ENCODE measurements at places on chromosomes 7 and 10.

- peaks cover 23% of the 10 kb centered on the region for H3K4me1 ChIP-seq
- H3K27ac ChIP-seq: no peak overlapping the region
- H3K36me3 ChIP-seq: no peaks in the 10 kb centered on the region
- peaks cover 89% of the 10 kb centered on the region for H3K27me3 ChIP-seq
Measured at GRCh38 chr10:101292194-101293006, 61.6 kb upstream of the BTRC start.

GRCh38 chr7:45359776-45360175 lies 202.2 kb downstream of the RAMP3 start:
- no peaks in the 10 kb centered on the region for H3K27me3 ChIP-seq
- no peaks in the 10 kb centered on the region for H3K36me3 ChIP-seq
- no peak for DNase-seq
- H3K4me3 ChIP-seq: no peak overlapping the region
- H3K27ac ChIP-seq: no peak overlapping the region

GRCh38 chr10:96556003-96556402 lies 30.8 kb downstream of the TM9SF3 start:
- peaks cover 10% of the 10 kb centered on the region for H3K4me1 ChIP-seq
- no peak overlapping the region for H3K4me3 ChIP-seq
- no peaks in the 10 kb centered on the region for H3K27me3 ChIP-seq
- no peak overlapping the region for H3K27ac ChIP-seq

DNA sequence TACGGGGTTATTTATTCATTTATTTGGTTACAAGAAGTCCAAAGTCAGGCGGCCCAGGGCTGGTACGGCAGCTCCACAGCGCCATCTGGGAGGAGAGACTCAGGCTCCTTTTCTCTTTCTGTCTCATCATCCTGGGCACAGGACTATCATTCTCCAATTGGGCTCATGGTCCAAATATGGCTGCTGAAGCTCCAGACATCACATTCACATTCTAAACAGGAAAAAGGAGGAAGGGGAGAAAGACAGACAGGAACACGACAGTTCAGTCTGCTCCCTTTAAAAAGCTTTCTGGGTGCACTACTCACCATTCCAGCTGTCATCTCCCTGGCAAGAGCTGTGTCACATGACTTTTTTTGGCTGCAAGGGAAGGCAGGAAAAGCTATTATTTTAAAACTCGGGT lies 74.4 kb upstream of the PDZD8 start:
- no peaks in the 10 kb centered on the region for H3K4me1 ChIP-seq
- no peaks in the 10 kb centered on the region for H3K27me3 ChIP-seq
- DNase-seq: no peak
- no peak overlapping the region for H3K4me3 ChIP-seq
- H3K27ac ChIP-seq: no peak overlapping the region

DNA sequence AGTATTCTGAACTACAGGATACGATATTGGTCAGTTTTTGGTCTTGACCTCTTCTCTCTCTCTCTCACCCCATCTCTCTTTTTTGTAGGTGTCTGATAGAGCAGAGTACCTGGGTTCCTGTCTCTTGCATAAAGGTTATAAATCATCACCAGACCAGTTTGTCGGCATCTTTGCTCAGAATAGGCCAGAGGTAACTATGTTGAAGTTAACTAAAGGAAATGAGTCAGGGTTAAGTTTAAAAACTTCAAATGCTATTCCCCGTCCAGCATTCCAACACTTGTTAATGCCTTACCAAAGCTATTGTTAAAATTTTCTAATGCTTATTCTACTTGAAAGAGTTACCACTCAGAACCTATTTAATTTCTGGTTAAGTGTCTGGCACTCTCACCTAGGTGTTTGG lies 30.7 kb downstream of the ACSL5 start:
- H3K4me1 ChIP-seq: no peaks in the 10 kb centered on the region
- no peaks in the 10 kb centered on the region for H3K36me3 ChIP-seq
- H3K4me3 ChIP-seq: no peak overlapping the region
- no peak for DNase-seq

- no peak for DNase-seq
- H3K4me1 ChIP-seq: no peaks in the 10 kb centered on the region
- H3K27me3 ChIP-seq: no peaks in the 10 kb centered on the region
- H3K4me3 ChIP-seq: no peak overlapping the region
- H3K36me3 ChIP-seq: no peaks in the 10 kb centered on the region
Measured at GRCh38 chr7:137480401-137480800, 136.9 kb upstream of the PTN start.

DNA sequence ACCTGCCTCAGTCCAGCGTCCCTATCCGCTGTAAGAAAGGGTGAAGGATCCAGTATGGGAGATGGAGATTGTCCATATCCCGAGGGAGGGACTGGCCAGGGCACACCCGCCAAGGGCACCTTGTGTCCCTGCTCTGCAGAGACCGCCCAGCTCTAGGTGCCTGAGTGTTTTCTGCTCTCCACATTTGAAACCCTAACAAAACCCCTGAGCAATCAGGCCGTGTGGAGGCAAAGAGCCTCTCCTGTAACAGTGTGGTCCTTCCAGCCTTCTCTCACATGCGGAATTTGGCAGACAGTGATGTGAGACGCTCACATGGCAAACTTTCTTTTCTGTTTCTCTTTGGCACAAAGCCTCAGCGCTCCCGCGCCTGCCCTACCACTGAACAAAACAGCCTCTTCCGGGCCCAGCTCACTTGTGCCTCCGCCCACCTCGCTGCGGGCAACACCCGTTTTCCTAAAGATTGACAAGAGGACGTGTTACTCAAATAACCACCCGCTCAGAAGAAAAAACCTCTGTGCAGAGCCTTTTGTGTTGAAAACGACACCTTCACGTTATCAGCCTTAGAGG lies 514.8 kb downstream of the DNAJB6 start:
- no peak overlapping the region for H3K4me3 ChIP-seq
- peaks cover 14% of the 10 kb centered on the region for H3K4me1 ChIP-seq
- H3K27ac ChIP-seq: peak overlapping the region; percentile 97
- H3K27me3 ChIP-seq: no peaks in the 10 kb centered on the region
- DNase-seq: peak; percentile 58
- H3K36me3 ChIP-seq: peaks cover 2% of the 10 kb centered on the region

GRCh38 chr10:64091897-64092296 lies 570.7 kb downstream of the REEP3 start:
- no peaks in the 10 kb centered on the region for H3K27me3 ChIP-seq
- no peaks in the 10 kb centered on the region for H3K36me3 ChIP-seq
- H3K27ac ChIP-seq: no peak overlapping the region
- H3K4me3 ChIP-seq: no peak overlapping the region
- no peak for DNase-seq

- DNase-seq: no peak
- H3K4me3 ChIP-seq: peak overlapping the region; percentile 99
- H3K4me1 ChIP-seq: peaks cover 10% of the 10 kb centered on the region
Measured at GRCh38 chr10:101817337-101818118, 716 bp downstream of the OGA start.

DNA sequence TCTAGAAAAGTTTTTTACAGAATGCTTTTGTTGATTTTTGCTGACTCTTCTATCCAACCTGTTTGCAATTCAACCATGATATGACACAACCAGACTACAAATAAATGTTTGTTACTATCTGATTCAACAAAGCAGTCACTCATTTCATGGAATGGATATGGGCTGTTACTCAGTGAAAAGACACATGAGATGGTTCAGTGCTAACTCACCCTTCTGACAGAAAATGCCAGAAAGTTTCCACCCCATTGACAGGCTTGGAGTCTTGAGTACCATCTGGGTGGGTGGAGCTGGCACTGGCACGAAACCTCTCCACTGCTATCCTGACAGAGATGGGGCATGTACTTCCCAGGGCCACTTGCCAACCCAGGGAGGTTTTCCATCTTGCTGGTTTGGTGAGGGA lies 39.5 kb downstream of the RBM28 start:
- peaks cover under 1% of the 10 kb centered on the region for H3K4me1 ChIP-seq
- peaks cover 26% of the 10 kb centered on the region for H3K36me3 ChIP-seq
- no peaks in the 10 kb centered on the region for H3K27me3 ChIP-seq
- no peak for DNase-seq
- no peak overlapping the region for H3K4me3 ChIP-seq

DNA sequence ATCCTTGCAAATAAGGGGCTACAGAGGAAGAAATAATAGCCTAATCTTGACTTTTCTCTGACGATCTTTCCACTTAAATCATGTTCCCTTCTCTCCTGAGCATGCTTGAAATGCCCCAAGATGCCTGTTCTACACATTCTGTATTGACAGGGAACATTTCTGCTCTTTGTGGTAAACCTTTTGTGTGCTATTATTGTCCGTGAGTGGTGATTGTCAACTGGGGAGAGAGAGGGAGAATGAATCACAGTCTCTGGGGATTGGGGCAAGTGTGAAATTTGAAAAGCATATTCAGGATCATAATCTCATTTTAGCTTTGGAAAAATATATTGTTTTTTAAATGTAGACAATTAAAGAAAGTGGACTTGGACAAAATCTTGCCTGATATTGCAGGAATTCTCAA lies 20.6 kb downstream of the UBTD1 start:
- DNase-seq: no peak
- no peak overlapping the region for H3K27ac ChIP-seq
- H3K4me1 ChIP-seq: peaks cover 6% of the 10 kb centered on the region
- H3K36me3 ChIP-seq: no peaks in the 10 kb centered on the region

GRCh38 chr10:17685233-17685840 lies 41.4 kb downstream of the STAM start:
- DNase-seq: no peak
- H3K36me3 ChIP-seq: peaks cover 32% of the 10 kb centered on the region

DNA sequence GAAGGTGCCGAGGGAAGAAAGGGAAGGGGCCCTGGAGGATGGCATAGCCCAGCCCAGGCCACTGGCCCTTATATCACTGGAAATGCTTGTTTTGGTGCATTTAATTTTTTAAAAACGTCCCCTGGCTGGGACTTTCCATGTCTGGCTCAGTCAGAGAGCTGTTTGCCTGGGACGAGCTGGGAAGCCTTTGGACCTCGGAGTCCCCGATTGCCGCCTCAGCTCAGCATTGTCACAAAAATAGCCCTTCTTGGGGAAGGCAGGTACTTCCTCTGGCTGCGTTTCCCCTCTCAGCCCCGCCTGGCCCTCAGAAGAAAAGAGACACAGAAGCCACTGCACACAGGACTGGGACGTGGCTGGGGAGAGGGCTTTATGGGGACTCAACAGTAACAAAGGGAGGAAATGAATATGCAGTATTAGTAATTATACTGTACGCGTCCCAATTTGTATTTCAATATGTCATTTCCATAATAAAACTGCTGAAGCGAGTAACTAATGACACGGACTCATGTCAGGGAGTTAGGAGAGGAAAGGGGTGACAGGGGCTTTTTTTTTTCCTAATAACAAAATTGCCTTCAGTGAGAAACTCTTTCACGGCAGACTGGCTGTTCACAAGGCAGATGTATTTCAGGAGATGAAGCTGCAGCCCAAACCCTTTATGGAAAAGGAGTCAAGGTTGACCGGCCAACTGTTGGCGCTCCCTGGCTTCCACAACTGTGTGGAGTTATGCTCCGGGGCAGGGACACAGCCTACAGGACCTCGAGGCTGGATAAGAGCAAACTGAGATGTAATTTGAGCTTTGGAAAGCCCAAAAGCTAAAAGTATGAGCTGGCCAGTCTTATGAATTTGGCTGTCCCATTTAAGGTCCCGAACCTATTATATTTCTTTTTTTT lies 31.0 kb upstream of the MXI1 start:
- no peaks in the 10 kb centered on the region for H3K27me3 ChIP-seq
- H3K4me3 ChIP-seq: no peak overlapping the region
- peaks cover 3% of the 10 kb centered on the region for H3K4me1 ChIP-seq
- H3K27ac ChIP-seq: no peak overlapping the region
- no peak for DNase-seq

- peaks cover 2% of the 10 kb centered on the region for H3K4me1 ChIP-seq
- H3K36me3 ChIP-seq: peaks cover 96% of the 10 kb centered on the region
- no peak overlapping the region for H3K4me3 ChIP-seq
- no peaks in the 10 kb centered on the region for H3K27me3 ChIP-seq
Measured at GRCh38 chr7:94525923-94526322, 16.3 kb downstream of the CASD1 start.

DNA sequence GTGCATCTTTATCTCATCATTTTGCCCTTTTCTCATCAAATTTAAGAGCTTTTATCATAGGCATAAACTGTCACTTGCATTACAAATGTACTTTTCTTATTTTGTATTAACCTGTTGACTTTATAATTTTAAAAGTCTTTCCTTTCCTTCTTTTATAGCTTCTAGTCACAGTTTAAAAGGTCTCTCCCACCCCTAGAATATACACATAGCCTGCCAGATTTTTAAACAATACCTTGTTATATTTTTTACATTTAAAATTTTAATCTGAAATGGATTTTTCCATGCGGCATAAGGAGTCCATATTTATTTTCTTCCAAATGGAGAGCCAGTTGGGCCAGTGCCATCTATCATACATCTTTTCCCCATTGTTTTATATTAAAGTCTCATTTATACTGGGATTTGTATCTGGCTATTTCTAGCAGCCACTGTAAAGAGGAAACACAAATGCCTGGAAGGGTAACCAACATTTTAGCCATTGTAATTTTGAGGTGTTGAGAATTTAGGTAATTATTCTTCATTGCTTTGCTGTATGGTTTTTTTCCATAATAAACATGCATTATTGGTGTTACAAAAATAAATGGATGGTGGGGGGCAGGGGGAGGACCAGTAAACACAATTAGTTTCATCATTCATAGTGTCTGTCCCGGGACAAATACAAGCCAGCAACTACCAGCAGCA lies 92.8 kb downstream of the CCDC71L start:
- DNase-seq: no peak
- H3K4me1 ChIP-seq: no peaks in the 10 kb centered on the region
- no peak overlapping the region for H3K4me3 ChIP-seq
- H3K27me3 ChIP-seq: no peaks in the 10 kb centered on the region
- no peak overlapping the region for H3K27ac ChIP-seq

DNA sequence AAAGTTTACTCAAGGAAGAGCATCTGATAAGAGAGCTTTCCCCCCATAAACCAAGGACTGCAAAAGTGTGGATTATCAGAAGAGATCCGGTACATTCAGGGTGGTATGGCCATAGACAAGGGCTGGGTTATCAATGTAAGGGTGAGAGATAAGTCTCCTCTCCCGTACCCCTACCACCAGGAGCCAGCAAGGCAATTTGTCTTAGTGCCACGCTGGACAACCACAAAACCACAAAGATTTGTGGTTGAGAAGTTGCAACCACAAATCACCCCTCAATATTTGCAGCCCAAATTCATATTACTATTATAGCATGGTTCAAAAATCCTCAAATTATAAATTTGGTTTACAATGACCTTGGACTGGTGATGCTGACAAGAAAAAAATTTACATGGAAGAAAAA lies 2.3 kb upstream of the ZSCAN25 start:
- H3K27ac ChIP-seq: no peak overlapping the region
- no peak overlapping the region for H3K4me3 ChIP-seq
- peaks cover 9% of the 10 kb centered on the region for H3K36me3 ChIP-seq
- DNase-seq: no peak
- no peaks in the 10 kb centered on the region for H3K27me3 ChIP-seq

DNA sequence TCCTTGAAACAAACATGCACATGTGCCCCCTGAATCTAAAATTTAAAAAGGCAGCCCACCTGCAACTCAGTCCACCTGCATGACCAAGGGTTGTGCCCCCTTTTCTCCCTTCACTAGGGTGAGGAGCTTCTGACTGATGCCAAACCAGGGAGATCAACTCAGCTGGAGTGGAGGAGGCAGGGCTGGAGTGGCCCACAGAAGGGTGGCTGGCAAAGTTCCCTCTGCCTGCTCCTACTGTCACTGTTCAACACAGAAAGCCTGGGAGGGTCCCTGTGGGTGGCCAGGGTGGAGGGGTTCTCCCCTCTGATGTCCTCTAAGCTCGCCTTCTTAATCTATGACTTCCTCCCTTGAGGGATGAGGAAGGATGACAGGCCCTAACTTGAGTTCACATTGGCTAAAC lies 55.7 kb upstream of the ANTXRL start:
- no peak for DNase-seq
- no peak overlapping the region for H3K27ac ChIP-seq
- H3K36me3 ChIP-seq: no peaks in the 10 kb centered on the region

- H3K4me3 ChIP-seq: no peak overlapping the region
- H3K27ac ChIP-seq: no peak overlapping the region
- H3K27me3 ChIP-seq: no peaks in the 10 kb centered on the region
- peaks cover 11% of the 10 kb centered on the region for H3K36me3 ChIP-seq
Measured at GRCh38 chr7:47333959-47334358, 248.0 kb downstream of the TNS3 start.
